ENCODE measurements at places on chromosomes 4 and X. TPM values are rescaled to one million over a fixed set of nuclear protein-coding genes. Genes with fewer than 3 reads are reported as not detected.

- no peak for DNase-seq
These were observed 297.7 kb upstream of the CLNK start for GRCh38 chr4:10982305-10982704.

DNA sequence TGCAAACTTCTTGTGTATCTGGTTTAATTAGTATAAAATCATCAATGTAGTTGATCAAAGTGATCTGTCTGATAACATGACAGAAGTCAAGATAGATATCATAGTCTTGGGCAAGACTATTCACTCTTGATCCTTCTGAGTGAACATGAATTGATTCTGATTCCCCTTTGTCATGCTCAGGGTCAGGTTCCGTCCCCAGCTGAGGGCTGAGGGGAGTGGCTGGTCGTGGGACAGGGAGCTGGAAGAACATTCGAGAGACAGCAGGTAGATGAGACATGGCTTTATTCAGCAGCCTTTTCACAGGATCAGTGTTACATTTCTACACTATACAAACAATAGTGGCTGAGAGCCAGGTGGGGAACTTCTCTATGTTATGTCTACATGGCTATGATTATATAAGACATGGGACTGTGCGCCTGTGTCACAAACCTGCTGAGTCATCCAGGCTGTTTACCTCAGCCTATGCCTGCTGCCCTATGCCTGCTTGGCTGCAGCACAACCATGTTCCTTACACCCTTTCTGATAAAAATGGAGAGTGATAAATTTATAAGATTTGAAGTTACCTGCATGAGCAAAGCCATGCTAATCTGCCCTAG is 586.9 kb upstream of the NR3C2 start:
- no peak for DNase-seq

DNA sequence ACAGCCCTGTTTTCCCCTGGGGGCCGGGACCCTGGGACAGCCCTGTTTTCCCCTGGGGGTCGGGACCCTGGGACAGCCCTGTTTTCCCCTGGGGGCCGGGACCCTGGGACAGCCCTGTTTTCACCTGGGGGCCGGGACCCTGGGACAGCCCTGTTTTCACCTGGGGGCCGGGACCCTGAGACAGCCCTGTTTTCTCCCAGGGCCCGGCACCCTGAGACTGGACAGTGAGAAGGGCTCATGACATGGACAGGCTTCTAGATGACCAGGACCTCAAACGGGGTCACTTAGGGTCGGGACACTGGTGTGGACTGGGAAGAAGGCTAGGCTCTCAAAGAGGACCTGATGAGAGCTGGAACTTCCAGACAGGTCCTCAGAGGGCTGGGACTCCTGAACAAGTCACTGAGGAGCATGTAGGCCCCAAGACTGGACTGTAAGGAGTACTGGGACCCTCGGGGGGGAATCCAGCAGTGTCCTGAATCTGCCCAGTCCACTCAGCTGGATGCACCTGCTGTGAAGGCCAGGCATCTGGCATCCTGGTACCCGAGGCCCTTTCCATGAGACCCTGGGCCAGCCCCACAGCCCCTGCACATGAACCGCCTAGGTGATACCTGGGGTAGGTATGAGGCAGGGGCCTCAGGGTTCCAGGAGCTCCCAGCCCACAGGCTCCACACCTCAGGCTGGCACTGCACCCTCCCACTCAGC is 2.4 kb downstream of the PCGF3 start:
- DNase-seq = no peak

GRCh38 chr4:32589853-32590252 is 1869.7 kb downstream of the PCDH7 start:
- no peak for DNase-seq

DNA sequence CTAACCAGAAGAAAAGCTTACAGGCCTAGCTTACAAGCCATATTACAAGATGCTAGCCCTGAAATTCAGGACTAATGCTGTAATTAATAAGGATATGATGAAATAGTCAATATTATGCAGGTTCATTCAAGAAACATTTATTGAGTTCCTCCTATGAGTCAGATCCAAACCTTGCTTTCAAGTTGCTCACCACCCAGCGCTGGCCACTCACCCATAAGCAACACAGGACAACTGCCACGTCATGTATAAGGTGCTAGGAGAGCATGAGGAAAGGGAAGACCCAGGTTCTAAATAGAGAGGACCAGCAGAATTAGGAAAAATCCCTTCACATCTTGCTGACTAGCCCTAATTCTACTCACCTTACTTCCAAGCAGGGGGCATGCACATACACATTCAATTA is 23.3 kb downstream of the MAML3 start:
- DNase-seq = peak; percentile 44

DNA sequence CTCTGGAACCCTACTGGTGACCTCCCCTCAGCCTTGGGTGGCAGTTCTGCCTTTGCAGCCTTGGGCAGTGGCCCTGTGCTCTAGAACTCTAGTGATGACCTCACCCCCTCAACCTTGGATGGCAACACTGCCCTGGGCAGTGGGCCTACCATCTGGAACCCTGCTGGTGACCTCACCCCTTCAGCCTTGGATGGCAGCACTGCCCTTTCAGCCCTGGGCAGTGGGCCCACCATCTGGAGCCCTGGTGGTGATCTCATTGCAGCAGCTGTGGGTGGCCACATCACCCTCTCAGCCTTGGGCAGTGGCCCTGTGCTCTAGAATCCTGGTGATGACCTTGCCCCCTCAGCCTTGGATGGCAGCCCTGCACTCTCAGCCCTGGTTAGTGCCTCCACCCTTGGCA is 129.3 kb downstream of the RBMX2 start:
- no peak for DNase-seq

DNA sequence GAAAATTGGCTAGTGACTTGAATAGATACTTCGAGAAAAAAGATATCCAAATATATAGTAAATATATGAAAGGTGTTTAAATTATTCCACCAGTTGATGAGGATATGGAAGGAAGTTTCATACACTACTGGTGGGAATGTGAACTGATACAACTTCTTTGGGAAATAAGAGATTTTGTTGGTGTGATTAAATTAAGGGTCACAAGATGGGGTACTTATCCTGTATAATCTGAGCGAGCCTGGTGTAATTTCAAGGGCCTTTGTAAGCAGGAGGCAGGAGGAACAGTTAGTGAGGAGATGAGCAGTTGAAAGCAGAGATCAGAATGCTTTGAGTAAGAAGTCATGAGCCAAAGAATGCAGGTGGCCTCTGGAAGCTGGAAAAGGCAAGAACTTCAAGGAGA is 192.2 kb downstream of the KCTD8 start:
- DNase-seq = no peak

The BRS3 gene
- total RNA-seq = not detected

The ARHGAP6 gene
- 14.7 TPM for total RNA-seq

Data from breast epithelium (tissue), 4 donors.